Left ventricle myocardium inferior (tissue), 1 donor: ENCODE measurements at places on chromosomes 16 and 17. TPM values are rescaled to one million over a fixed set of nuclear protein-coding genes. Genes with fewer than 3 reads are reported as not detected.

DNA sequence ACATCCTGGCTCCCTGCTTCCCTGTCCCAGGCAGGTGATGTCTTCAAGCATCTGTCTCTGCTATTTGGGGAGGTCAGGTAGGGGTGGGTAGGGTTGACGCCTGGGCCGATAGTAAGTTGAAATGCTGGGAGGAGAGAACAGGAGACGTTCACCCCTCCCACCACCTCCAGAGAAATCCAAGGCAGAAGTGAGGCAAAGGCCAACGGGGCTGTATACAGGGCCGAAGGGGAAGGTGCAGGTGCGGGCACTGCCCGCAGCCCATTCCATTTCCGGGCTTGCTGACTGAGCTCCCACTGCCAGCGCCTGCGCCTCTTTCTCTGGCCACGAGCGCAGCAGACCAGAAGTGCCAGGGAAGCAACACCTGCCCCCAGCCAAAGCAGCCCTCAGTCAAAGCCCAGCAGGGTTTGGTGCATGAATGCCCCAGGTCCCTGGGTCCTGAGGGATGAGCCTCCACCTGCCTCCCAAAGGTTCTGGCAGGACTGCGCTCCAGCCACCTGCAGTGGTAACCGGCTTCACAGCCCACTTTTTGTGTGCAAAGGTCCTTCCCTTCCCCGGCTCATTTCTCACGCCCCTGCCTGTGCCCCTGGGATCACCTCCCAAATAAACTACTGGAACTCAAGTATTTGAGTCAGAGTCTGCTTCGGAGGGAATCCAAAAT lies 127.6 kb upstream of the TNRC6C start:
- no peak for DNase-seq

DNA sequence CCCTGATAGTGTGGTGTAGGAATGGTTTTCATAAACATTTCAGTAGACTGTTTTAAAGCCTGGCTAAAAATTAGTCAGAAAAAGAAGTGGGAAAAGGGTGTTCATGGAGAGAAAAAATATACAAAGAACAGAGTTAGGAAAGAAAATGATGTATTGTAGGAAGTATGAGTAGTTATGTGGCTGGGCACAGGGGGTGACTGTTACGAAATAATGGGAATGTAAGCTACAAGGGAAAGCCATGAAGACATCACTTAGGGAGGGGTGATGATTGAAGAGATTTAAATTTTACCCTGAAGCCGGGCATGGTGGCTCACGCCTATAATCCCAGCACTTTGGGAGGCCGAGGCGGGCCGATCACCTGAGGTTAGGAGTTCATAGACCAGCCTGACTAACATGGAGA lies 55.3 kb downstream of the NUP88 start:
- no peak for DNase-seq

DNA sequence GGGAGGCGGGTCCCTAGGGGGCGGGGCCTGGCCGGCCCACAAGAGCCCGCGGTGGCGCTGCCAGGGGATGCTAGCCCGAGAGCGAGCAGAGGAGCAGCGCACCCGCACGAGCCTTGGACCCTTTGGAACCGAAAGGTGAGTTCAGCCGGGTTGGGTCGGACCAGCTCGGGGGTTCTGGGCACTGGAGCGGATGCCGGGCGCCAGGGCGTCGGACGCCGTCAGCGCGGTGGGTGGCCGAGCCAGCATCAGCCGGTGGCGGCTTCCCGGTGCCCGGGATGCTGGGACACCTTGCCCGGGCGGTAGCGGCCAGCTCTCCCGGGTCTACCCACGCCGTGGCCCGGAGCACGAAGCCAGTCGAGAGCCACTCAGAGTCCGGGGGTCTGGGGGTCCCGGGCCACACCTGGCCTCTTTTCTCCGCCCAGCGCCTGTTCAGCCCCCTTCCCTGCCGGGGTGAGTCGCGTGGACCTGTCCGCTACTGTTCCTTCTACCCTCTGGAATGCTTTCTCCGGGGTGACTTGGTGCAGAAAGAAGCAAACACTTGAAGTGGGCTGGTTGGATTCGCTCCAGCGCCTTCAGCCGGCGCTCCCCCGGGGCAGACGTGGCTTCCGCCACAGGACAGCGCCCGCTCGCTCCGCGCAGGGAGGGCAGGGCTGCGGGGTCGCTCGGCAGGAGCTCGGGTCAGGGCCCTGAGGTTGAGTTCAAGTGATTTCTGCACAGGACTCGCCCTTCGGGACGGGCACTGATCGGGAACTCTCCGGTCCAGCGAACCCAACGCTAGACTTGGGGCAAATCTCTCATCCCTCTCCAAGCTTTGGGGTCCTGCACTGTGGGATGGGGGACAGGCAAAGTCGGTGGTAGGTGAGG lies at the start of gene SCNN1G:
Gene SCNN1G, plus strand, starts transcription at position 67 of the 864 bp plus-strand sequence. CDS start 3,527 bp downstream, outside the sequence.
- peak; percentile 16 for DNase-seq

The SLFN13 gene
- total RNA-seq: 3.4 TPM

DNA sequence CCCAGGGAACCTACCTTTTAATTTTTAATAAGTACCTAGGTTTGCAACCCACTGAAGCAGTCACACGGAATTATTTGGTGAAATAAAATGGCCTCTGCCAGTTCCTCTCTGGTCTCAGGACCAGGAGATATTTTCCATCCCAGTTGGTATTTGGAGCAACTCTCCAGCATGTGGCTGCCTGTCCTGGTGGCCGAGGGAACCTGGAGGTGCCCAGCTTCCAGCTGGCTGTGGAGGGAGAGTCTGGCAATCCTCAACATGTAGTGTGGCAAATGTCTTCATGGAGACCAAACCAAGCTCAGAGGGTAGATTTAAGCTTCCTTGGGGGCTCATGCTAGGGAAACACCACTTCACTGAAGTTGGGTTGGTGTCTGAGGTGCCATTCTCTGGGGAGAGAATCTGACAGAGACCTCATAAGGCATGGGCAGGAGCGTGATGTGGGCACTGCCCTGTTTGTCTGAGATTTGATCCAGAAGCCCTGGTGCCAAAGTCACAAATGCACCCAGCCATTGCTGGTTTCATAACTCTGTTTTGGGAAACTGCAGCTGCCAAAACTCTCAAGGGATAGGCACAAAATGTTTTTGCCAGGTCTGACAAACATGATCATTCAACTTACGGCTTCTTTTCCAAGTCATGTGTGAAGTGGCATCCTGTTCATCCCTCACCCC lies 2.8 kb downstream of the MT1X start:
- no peak for DNase-seq
